Skin of body (tissue), 3 donors: ENCODE measurements at places on chromosomes 6 and 20. TPM values are rescaled to one million over a fixed set of nuclear protein-coding genes. Genes with fewer than 3 reads are reported as not detected.

Gene UNC93A
- total RNA-seq: 0.69 TPM

Gene FHL5
- total RNA-seq: 1.5 TPM

Gene MGME1
- total RNA-seq: 23.3 TPM

Gene RCAN2
- total RNA-seq: 1.9 TPM

Gene RSPO3
- total RNA-seq: 8.6 TPM

Gene CFAP206
- total RNA-seq: 0.49 TPM

Gene CGAS
- 4.9 TPM for total RNA-seq

Gene MTFR2
- 0.89 TPM for total RNA-seq

Gene GTPBP2
- total RNA-seq: 34.8 TPM

Gene RFX6
- total RNA-seq: not detected

Gene HLA-DPB1
- 19.6 TPM for total RNA-seq

Gene C20orf141
- total RNA-seq: not detected

Gene PHACTR3
- 6.9 TPM for total RNA-seq

Gene TGM3
- 16.6 TPM for total RNA-seq

Gene SLC17A4
- not detected for total RNA-seq

Gene BPIFB4
- not detected for total RNA-seq

Gene DNAH8
- total RNA-seq: 0.89 TPM

Gene CRISP3
- total RNA-seq: 7.4 TPM

Gene LY6G6F
- total RNA-seq: not detected

Gene GNAS-AS1
- total RNA-seq: 1.3 TPM

Gene C6orf58
- total RNA-seq: 0.20 TPM

Gene BCAS1
- 3.4 TPM for total RNA-seq

Gene CD93
- total RNA-seq: 53.8 TPM

Gene SLC12A5
- 0.69 TPM for total RNA-seq

Gene OOEP
- not detected for total RNA-seq

Gene UBR2
- total RNA-seq: 28.5 TPM

Gene NR2E1
- total RNA-seq: not detected

Gene PIGU
- 9.8 TPM for total RNA-seq

Gene RIN2
- total RNA-seq: 34.8 TPM

Gene F13A1
- 106 TPM for total RNA-seq

Gene SIRPB1
- 0.99 TPM for total RNA-seq

Gene CSE1L
- 60.8 TPM for total RNA-seq
